IPS DF 6.9 (cell line): ENCODE measurements at places on chromosomes 2 and 18.

DNA sequence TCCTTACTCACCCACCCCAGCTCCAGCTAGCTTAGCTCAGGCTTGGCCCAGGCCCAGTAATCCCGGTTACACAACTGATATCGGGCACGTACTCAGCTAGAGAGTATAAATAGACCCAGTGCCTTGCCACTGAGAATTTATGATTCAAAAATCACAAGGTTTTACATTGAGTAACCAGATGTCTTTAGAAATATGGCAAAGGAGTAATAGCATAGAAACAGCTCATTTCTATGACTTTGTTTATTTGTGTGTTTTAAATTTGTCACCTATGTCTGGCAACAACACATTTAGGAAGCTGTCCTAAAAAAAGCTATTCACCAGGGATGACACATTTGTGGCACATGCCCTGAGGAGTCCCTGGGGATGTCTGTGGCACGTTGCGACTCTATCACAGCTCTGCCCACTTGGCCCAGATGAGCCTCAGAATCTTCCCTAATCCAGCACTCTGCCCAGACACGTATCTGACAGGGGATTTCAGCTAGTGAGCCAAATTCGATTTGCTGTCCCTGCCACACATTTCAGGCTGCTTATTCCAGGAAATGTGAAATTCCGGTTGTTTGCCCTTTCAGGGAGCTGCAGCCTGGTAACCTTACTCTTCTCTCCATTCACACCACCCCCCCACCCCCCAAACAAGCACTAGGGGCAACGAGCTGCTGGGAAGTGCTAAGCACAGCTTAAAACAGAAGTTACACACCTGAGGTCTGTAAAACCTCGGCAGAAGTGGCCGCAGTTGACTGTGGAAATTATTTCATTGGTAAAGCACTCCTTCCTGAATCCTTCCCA, 85.4 kb upstream of the ZCCHC2 start:
- H3K36me3 ChIP-seq, result no peaks in the 10 kb centered on the region
- no peaks in the 10 kb centered on the region for H3K27me3 ChIP-seq
- H3K4me3 ChIP-seq, result no peak overlapping the region
- no peak for DNase-seq
- H3K4me1 ChIP-seq, result no peaks in the 10 kb centered on the region
- no peak overlapping the region for H3K27ac ChIP-seq

DNA sequence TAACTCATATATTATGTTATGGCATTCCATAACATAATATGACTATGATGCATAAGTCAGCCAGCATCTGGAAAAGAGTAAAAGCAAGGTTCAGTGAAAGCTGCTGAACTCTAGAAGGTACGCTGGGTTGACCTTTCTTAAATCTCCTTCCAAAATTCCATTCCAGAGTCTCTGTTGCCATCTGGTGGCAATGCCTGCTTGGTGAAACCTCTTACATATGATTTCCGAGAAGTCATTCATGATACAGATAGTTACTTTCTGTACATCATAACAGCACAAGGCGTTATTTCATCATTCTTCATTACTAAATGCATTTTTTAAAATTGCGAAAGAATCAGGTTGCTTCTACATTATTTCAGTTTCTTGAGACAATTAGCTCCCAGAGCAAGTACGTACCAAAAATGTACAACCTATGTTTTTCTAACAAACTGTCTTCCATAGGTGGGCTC, 7.0 kb upstream of the EPG5 start:
- H3K27me3 ChIP-seq, result no peaks in the 10 kb centered on the region
- peaks cover 4% of the 10 kb centered on the region; the same call in 1 of the 2 replicates for H3K4me1 ChIP-seq
- H3K27ac ChIP-seq, result no peak overlapping the region
- H3K4me3 ChIP-seq, result no peak overlapping the region

GRCh38 chr18:61350578-61350977, 17.3 kb downstream of the CDH20 start:
- no peaks in the 10 kb centered on the region for H3K4me1 ChIP-seq
- no peaks in the 10 kb centered on the region for H3K36me3 ChIP-seq
- no peak for DNase-seq
- H3K27me3 ChIP-seq, result no peaks in the 10 kb centered on the region
- H3K27ac ChIP-seq, result no peak overlapping the region

DNA sequence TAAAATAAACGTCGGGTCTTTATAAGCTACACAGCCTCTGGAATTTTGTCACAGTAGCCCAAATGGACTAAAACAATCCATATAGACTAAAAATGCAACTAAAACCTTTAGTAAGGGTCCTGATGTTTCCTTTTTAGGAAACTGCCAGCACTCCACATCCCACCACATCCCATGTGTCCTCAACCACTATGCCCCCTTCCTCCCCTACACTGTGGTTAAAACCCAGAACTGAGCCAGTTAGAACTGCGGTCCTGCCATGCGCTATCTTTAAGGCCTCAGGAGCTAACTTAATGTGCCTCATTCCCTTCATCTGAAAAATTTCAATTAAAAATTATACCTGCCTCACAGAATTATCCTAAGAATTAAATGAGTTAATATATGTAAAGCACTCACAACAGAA, 41.1 kb downstream of the ACVR1 start:
- no peak for DNase-seq
- peaks cover 16% of the 10 kb centered on the region; the same call in 1 of the 2 replicates for H3K4me1 ChIP-seq
- no peaks in the 10 kb centered on the region for H3K36me3 ChIP-seq
- no peak overlapping the region for H3K27ac ChIP-seq
- H3K27me3 ChIP-seq, result no peaks in the 10 kb centered on the region
- H3K4me3 ChIP-seq, result no peak overlapping the region

GRCh38 chr2:71154798-71155197, 24.4 kb downstream of the MPHOSPH10 start:
- peaks cover 6% of the 10 kb centered on the region; the same call in 1 of the 2 replicates for H3K36me3 ChIP-seq

DNA sequence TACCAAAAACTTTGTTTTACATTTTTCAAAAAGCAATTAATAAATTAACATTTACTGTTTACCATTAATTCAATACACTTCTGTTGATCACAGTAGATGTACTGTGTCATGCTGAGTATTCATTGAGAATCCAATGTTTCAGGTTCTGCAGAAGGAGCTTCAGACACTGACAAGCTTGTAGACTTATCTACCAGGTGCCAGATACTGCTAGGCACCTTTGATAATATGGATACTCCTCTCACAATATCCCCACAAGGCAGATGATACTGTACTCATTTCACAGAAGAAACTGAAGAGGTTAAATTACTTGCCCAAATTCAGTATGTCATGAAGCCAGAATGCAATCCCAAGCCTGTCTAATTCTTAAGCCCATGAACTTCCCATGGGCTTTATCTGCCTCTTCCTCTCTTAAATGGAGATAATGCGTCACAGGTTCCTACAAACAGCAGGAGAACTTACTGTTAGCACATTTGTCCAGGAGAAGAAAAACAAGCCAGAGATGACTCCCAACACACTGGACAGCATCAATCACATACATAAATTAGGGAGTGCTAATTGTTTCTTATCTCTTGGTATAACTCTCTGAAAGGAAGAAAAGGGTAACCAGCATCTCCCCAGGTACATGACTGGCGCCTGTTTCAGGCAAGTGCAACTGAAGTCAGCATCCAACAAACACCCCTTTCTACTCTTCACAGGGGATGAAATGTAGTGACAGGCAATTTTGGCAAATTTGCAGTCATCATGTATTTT, 27.4 kb downstream of the ITSN2 start:
- no peak for DNase-seq
- H3K27me3 ChIP-seq, result no peaks in the 10 kb centered on the region
- H3K27ac ChIP-seq, result no peak overlapping the region
- H3K4me1 ChIP-seq, result no peaks in the 10 kb centered on the region
- H3K36me3 ChIP-seq, result no peaks in the 10 kb centered on the region
